Natural killer cell (primary cell): ENCODE measurements at places on chromosomes 12 and 14.

- no peak for DNase-seq
Observed at GRCh38 chr12:131087991-131088700, 134.4 kb downstream of the ADGRD1 start.

DNA sequence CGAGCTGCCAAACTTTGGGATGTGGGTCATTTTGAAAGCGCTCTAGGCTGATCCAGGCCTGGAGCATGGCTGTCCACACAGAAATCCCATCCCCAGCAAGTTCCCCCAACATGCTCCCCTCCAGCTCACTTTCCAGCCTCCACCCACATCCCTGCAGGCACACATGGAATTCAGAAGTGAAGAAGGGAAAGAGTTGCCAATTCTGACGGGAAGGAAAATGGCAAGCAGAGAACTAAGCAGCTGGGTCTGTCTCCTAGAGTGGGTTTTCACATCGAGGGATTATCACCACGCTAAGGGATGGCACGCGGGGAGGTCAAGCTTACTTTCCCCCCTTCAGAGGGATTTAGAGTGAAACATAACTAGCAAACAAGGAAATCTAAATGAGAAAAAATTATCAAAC is 142.3 kb downstream of the RIMBP2 start:
- no peak for DNase-seq

GRCh38 chr12:27987331-27987730 is 14.8 kb upstream of the PTHLH start:
- DNase-seq: no peak

DNA sequence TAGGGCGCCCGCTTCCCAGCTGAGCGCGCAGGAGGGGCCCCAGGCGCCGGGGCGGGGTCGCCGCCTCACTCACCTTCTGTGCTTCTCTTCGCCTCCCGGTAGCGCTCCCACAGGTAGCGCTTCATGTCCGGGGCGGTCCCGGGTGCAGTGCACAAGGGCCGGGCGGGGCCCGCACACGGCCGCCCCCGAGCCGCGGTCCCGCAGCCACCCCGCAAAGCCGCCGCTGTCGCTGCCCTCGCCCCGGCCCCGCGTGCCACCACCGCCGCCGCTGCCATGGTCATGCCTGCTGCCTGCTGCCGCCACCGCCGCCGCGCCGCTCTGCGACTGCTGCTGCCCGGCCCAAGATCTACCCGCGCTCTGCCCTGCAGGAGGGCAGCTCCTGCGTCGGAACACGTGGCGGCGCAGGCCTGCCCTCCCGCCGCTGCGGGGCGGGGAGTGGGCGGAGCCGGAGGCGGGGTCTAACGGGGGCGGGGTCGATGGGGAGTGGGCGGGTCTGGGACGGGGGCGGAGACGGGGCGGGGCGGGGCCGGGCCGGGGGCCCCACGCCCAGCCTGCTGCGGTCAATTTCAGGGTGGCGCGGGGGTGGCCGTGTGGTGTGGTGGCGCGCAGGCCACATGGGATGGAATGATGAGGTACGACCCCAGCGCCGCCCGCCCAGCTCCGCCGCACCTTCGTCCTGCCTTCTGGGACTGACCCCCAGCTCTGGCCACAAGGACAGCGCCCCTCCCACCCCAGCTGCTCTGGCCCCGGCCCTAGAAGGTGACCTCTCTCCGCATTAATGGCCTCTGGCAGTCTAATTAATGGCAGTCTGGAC is at the start of gene NT5DC3:
NT5DC3 (minus strand) TSS at position 359 of the 814 bp plus-strand sequence; CDS start at position 281, 78 bp downstream.
- DNase-seq: peak; percentile 90

DNA sequence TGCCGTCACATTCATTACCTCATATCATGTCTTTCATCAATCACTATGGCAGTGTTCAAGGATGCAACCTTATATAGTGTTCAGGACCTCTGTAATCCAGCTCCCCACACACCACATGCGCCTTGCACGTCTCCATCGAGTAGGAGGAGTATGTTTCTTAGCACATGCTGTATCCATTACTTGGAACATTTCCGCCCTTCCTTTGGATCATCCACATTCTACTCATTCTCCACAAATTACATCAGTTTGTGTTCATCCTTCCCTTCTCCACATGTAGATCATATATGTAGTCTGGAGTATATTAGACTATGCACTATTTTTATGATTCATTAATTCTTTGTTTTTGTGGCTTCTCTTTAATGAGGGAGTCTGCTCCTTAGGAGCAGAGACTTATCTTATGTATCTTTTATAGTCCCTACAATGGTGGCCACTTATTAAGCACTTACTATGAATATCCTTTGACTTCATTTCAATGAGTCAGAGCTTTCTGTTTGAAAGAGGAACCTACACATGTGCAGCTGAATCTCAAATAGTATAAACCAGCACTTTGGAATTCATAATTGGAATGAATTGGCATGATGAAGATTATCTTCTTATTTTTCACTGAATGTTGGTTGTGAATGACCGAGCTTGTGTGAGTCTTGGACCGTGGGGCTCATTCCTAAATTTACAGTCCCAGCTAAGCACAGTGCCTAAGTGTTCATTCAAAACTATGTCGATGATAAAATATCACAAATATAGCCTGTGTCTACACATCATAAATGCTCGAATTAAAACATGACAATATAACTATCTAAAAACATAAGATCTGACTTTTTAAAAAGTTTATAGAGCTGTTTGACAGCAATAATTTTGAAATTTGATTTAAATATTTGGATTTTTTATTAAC is 30.2 kb upstream of the NPAS3 start:
- DNase-seq: no peak

DNA sequence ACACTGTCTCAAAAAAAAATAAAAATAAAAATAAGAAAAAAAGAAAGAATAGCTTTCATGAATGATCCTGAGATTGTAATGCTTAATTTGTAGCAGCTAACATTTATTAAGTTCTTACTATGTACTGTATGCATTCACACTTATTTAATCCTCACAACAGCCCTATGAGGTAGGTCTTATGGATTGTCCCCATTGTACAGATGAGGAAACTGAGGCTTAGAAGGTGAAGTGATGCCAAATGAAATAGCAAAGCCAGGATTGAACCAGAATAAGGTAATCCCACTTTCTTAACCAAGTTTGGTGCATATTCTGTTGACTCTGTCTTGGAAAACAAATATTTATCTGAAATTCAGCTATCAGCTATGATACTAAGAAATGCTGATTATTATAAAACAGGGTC is 2.1 kb downstream of the USP30 start:
- DNase-seq: no peak

DNA sequence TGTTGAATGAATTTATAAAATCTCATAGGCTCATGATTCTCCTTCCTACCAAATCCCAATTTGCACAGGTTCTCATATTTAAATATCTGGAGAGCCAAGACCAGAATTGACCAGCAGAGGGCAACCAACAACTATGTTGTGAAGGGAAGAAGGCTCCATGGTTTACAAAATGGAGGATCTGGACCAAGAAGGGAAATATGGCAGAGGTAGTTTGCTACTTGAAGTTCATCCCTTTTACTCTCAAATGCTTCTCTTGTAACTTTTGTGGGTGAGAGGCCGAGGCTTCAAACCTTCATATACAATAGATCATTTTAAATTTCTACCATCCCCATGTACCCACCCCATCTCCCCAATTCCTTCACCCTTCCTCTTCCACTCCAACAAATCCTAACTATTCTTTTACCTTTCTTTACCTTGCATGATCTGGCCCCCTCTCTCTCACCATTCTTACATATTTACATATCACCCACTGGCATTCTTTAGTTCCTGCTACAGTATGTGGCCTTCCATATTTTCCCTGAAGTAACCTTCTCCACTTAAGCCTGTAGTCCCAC is 3.8 kb upstream of the SMARCC2 start:
- DNase-seq: peak; percentile 90

DNA sequence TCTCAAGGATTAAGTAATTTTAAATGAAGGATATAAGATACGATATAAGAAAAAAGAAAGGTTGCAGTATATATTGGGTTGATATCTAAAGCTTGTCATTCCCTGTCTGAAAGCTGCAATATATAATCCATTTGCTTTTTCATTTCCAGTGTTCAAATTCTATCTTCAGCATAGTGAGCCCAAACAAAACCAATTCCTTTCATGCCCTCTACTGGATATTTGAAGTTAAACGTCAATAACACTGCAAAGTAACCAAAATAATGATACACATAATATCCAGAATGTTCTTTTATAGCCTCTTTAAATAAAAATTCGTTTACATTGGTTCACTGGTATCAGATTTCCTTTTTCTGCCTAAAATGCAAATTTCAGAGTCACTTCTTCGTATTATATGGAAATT is 64.5 kb upstream of the DAAM1 start:
- no peak for DNase-seq

DNA sequence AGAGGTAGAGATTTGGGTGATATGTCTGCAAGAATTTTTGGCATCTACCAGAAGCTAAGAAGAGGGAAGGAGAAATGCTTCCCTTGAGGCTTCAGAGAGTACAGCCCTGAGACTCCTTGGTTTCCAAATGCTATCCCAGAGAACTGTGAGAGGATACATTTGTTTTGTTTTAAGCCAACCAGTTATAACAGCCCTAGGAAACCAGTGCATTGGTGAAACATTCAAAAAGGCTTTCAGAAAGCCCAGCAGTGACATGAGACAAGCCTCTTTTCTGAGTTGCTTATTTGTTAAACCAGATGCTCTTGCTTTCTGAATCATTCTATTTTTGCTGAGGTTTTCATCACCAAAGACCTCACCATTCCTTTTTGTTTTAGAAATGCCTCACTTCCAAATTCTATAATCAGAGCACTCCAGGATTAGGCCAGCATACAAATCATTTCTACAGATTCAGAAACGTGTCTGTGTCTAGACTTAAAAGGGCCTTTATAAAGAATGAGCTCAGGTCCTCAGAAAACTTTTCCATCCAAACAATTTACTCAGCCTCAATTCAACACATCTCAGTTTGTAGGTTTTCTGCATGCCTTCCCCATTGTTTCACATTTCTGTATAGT is 1617.8 kb upstream of the FLRT2 start:
- DNase-seq: no peak

GRCh38 chr14:91342206-91342760 is 75.3 kb downstream of the CCDC88C start:
- no peak for DNase-seq

GRCh38 chr12:39503439-39503838 is 60.5 kb upstream of the KIF21A start:
- no peak for DNase-seq

- no peak for DNase-seq
Observed at GRCh38 chr14:95564060-95564459, 29.2 kb downstream of the GLRX5 start.

DNA sequence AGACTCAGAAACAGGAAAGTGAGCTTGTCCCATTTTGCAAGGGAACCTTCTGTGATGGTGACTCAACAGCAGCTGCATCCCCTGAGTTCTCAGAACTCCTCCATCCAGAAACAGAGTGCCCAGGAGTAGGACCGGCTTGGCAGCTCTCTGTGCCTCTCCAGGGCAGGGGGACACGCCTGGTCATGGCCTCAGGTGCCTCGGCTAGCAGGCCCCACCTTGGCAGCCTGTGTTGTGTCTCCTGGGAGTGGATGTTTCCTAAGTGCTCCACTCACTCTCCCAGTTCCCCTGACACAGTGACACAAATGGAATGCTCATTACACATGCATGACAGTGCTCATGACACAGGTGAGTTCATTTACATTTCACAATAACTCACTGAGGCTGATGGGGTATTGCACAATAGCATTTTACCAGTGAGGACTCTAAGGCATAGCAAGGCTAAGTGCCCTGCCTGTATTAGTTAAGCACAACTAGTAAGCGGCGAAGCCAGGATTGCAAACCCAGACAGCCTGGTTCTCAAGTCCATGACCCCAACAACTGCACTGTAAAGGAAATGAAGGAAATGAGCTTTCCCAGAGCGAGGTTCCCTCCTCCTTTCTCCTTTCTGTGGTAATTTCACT is 47.4 kb downstream of the CALM1 start:
- DNase-seq: no peak

GRCh38 chr14:95523051-95523814 is 6.8 kb upstream of the SYNE3 start:
- peak; percentile 55 for DNase-seq

- no peak for DNase-seq
Observed at GRCh38 chr12:99049774-99050173, 404.7 kb downstream of the APAF1 start.

- DNase-seq: no peak
Observed at GRCh38 chr12:68354977-68355541, 22.9 kb upstream of the MDM1 start.

GRCh38 chr12:11907625-11908024 is 163.1 kb upstream of the BCL2L14 start:
- DNase-seq: no peak

DNA sequence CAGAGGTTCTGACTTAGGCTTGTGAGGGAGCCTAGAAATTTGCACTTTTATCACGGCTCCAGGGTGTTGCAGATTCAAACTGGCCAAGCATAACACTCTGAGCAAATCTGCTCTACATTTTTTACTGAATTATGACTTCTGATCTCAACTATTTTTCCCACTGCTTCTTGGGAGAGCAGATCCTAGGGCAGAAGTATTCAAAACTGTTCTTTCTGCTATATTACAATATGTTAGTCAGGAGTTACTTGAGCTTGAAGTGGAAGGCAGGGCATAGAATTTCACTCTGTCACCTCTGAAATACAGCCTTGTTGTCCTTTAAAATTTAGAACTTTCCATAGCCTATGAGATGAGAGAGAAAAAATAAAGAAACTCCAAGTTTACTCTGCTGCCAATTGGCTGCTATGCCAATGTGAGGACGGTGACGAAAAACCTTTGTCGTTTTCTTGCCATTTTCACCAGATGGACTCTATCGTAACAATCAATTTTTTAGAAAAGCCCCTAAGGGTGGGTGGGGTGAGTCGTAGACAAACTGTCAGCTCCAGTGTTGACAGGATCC is 16.4 kb upstream of the KERA start:
- DNase-seq: no peak

DNA sequence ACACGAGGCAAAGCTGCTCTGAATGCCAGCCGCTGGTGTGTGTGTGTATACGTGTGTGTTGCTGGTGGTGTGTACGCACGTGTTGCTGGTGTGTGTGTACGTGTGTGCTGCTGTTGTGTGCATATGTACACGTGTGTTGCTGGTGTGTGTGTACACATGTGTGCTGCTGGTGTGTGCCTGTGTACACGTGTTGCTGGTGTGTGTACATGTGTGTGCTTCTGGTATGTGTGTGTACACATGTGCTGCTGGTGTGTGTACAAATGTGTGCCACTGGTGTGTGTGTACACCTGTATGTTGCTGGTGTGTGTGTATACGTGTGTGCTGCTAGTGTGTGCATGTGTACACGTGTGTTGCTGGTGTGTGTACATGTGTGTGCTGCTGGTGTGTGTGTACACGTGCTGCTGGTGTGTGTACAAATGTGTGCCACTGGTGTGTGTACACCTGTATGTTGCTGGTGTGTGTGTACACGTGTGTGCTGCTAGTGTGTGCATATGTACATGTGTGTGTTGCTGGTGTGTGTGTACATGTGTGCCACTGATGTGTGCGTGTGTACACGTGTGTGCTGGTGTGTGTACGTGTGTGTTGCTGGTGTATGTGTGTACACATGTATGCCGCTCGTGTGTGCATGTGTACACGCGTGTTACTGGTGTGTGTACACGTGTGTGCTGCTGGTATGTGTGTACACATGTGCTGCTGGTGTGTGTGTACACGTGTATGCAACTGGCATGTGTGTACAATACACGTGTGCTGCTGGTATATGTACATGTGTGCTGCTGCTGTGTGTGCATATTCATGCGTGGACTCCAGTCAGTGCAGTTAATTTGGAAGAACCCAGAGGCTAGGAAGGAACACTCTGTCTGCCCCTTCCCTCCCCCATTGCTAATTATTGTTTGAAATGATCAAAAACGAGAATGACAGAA is 47.2 kb downstream of the CACNA2D4 start:
- DNase-seq: no peak

GRCh38 chr12:131124487-131125280 is 171.0 kb downstream of the ADGRD1 start:
- no peak for DNase-seq
